ENCODE measurements at places on chromosomes 3 and 15. TPM values are rescaled to one million over a fixed set of nuclear protein-coding genes. Genes with fewer than 3 reads are reported as not detected.

Gene FBN1
- total RNA-seq, result 5.0 TPM

Gene MESP2
- 0.54 TPM for total RNA-seq

Gene NAA80
- 7.1 TPM for total RNA-seq

Gene CFAP100
- total RNA-seq, result not detected

Gene CEP97
- total RNA-seq, result 5.4 TPM

Gene MKRN3
- total RNA-seq, result 2.8 TPM

Gene NPAP1
- total RNA-seq, result not detected

Gene PIAS1
- total RNA-seq, result 19.6 TPM

Gene CACNA1D
- total RNA-seq, result 0.61 TPM

Gene CLDN16
- not detected for total RNA-seq

Gene C3orf70
- total RNA-seq, result not detected

Gene CACNA2D3
- 0.07 TPM for total RNA-seq

Gene CCDC33
- 7.3 TPM for total RNA-seq

Gene ROBO1
- total RNA-seq, result 9.1 TPM

Gene C3orf22
- total RNA-seq, result not detected

Gene SPTSSB
- not detected for total RNA-seq

Gene CYP1A2
- not detected for total RNA-seq

Gene HIGD1A
- total RNA-seq, result 74.6 TPM

Gene TICRR
- 13.6 TPM for total RNA-seq

Gene IDH3A
- 66.0 TPM for total RNA-seq

Gene IMPG2
- not detected for total RNA-seq

Gene CLCN2
- total RNA-seq, result 5.8 TPM

Gene VGLL3
- 6.8 TPM for total RNA-seq

Gene UBE2Q2
- 33.7 TPM for total RNA-seq

Gene RARB
- 10.4 TPM for total RNA-seq

Gene ITPKA
- total RNA-seq, result 2.0 TPM

Gene SAMMSON
- total RNA-seq, result not detected

Gene MYRIP
- not detected for total RNA-seq

Gene USP13
- 11.4 TPM for total RNA-seq

Gene CPLX3
- total RNA-seq, result 0.05 TPM

Gene TMC3
- not detected for total RNA-seq

Gene IL17RE
- total RNA-seq, result 1.1 TPM

Gene HCN4
- total RNA-seq, result 0.22 TPM

Gene SUSD5
- total RNA-seq, result 3.6 TPM

Gene RTP1
- total RNA-seq, result not detected

Gene FANCD2OS
- not detected for total RNA-seq

Gene TLR9
- total RNA-seq, result 0.05 TPM

Gene SERPINI2
- not detected for total RNA-seq

Gene WDR93
- total RNA-seq, result 0.13 TPM

Gene SAMD7
- not detected for total RNA-seq

Gene AADACL2
- total RNA-seq, result not detected

Gene DNAH12
- total RNA-seq, result 0.03 TPM

Gene SH3BP5
- total RNA-seq, result 20.3 TPM

Gene PLA2G4F
- total RNA-seq, result not detected

Gene TGFBR2
- 49.8 TPM for total RNA-seq

Gene DNASE1L3
- total RNA-seq, result not detected

Gene CKMT1B
- 3.8 TPM for total RNA-seq

Gene EXD1
- not detected for total RNA-seq

Gene CTXN2
- 0.05 TPM for total RNA-seq

Gene GNAT1
- total RNA-seq, result not detected

Gene PLSCR5
- not detected for total RNA-seq

Gene SCAANT1
- not detected for total RNA-seq

Gene GALK2
- 20.8 TPM for total RNA-seq

Gene OR5H2
- not detected for total RNA-seq

All from A549 treated with CORT108297 at 1 μM for 4 hours (cell line).